Cortex of kidney (tissue), 1 donor: ENCODE measurements at places on chromosomes 16 and 17.

- no peak for DNase-seq
Measured at GRCh38 chr17:67442787-67443624, 65.9 kb downstream of the PITPNC1 start.

DNA sequence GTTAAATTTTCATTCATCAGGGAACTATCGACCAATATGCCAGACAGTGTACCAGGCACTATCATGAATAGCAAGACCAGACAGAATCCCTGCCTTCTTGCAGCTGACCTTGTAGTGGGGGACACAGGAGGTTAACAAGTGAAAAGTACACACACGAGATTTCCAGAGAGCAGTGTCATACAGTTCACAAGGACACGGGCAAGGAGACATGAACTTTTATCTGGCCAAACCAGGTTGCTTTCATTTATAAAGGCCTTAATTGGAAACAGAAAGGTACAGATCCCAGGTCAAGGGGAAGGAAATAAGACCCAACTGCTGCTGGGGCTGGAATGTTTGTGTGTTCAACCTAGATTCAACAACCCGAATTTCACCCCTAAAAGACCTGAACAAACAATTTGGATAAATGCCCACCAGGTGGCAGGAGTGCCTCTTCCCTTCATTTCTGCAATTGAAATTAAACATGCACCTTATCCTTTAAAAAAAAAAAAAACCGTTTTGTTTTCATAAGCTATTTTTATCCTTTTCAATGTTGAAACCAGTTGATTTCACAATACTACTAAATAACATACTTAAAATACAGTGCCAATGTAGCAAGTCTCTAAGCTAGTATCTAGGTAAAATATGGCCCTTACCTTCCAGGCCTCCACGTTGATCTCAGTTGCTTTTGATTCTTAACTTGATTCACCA is 65.9 kb downstream of the EMP2 start:
- DNase-seq, result no peak

- no peak for DNase-seq
Measured at GRCh38 chr16:86232496-86232895, 277.8 kb upstream of the FOXF1 start.

GRCh38 chr16:82451449-82451848 is 175.3 kb upstream of the CDH13 start:
- no peak for DNase-seq

DNA sequence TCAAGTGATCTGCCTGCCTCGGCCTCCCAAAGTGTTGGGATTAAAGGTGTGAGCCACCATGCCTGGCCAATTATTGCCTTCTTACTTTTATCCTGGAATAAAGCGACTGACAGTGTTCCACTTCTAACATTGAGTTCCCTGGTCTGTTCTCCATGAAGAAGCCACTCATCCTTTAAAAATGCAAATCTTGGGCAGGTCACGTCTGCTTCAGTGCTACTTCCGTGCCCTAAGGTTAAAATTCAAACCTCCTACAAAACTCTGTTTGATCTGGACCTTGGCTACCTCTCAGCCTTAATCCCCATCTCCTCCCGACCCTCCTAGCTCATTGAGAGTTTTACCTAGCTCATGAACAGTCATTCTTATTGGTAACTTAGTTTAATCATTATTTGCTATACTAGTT is 9.6 kb upstream of the SHISA9 start:
- DNase-seq, result no peak

GRCh38 chr16:89552913-89553312 is 7.6 kb upstream of the RPL13 start:
- no peak for DNase-seq

DNA sequence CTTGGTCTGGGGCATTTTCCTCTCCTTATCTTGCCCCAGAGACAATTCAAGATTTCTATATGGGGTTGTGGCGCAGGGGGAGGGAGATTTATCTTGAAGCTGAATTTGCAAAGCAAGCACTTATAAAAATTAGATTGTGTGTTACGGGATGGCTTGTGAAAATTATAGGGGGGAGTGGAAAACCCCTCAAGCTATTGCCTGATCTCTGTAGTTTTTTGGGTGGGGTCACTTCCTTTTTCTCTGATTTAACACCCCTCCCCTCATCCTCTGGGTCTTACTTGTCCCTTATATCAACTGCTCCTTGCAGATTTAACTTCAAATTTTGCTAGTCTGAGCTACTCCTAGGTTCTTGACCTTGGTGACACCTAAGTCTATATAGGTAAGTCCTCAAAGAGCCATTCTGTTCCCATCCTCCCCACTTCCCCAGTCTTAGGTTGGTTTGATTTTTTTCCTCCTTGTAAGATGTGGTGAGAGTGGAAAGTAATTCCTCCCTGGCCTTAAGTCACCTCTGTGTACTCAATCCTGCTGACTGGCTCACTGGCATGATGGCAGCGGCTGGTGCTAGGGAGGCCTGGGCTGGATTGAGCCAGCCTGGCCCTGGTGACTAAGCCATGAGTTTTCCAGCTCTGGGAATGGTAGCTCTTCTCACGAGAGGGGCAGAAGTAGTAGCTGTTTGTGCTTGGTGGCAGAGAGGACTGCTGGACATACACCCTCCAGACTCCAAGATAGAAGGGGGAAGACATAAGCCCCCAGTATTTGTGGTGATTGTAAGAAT is 2.3 kb downstream of the ARL4D start:
- no peak for DNase-seq

DNA sequence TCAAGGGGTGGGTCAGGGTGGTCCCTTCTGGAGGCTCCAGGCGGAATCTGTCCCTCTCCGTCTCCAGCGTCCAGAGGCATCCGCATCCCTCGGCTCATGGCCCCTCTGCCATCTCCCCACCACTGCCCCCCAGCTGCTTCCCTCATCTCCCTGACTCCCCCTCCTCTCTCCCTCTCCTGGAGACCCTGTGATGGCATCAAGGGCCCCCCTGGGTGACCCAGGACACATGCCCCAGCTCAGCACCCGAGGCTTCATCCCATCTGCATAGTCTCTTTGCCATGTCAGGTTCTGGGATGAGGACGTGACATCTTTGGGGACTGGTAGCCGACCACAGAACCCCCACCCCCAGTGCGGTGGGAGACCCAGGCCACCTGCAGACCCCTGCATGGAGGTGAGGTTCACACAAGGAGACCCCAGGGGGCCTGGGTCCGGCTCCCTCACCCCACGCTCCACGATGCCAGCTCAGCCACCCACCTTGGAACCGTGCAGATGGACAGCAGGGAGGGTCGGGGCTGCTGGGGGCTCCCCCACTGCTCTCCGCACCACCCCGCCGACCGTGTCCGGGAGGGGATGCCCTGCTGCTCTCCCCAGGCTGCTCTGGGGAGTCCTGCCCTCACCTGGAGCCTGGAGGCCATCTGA is 3.8 kb downstream of the SECTM1 start:
- DNase-seq, result no peak

GRCh38 chr17:79942591-79943346 is 92.9 kb downstream of the TBC1D16 start:
- DNase-seq, result no peak

- no peak for DNase-seq
Measured at GRCh38 chr17:5823219-5823618, 238.9 kb upstream of the NLRP1 start.

- DNase-seq, result no peak
Measured at GRCh38 chr16:87002717-87003413, 314.3 kb downstream of the C16orf95 start.

GRCh38 chr17:77560841-77561240 is 397.7 kb upstream of the TNRC6C start:
- DNase-seq, result no peak

DNA sequence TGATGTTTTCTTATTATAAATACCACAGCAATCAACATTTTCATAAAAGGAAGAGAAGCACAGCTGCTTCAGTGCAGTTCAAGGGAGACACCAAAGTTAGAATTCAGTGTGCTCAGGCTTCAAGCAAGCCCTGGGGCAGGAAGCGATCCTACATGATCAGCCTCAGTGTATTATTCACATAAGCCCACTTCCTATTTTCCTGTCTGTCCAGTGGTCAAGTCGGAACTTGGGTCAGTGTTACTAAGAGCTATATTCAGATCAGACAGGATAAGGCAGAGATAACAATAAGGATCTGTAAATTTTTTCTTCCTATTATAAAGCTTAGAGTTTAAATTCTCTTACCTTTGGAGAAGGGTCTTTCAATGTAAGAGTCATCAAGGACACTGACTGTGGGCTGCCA is 12.9 kb downstream of the HEATR6 start:
- DNase-seq, result no peak

DNA sequence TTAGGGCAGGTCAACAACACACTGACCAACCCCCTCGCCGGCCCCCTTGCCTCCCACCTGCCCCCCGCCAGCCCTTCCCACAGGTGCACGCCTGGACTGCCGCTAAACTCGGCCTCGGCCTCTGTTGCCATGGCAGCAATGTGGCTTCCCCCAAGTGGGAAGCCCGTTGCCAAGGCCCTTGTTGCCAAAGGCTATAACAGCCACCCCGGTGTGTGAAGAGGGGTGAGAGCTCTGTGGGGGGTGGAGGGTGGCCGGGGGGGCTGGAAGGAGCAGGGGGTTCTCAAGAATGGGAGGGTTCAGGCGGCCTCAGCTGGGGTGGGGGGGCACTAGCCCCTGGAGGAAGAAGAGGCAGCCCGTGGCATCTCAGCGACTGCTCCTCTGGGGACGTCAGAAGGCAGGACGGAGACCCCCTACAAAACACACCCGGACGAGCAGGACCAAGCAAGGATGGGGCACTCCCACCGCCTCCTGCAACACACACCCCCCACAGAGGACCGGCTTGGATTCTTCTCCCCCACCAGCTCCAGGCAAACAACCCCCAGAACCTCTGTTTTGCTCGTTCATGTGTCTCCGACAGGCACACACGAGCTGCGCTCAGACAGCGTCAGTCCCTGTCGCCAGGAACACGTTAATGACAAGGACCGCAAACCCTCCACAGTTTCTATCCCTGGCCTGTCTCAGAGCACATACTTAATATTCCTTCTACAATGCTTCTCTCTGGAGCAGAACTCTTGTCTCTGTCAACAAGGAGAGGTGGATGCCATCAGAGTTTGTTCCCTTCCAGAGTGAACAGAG is 55.7 kb downstream of the ABR start:
- no peak for DNase-seq

DNA sequence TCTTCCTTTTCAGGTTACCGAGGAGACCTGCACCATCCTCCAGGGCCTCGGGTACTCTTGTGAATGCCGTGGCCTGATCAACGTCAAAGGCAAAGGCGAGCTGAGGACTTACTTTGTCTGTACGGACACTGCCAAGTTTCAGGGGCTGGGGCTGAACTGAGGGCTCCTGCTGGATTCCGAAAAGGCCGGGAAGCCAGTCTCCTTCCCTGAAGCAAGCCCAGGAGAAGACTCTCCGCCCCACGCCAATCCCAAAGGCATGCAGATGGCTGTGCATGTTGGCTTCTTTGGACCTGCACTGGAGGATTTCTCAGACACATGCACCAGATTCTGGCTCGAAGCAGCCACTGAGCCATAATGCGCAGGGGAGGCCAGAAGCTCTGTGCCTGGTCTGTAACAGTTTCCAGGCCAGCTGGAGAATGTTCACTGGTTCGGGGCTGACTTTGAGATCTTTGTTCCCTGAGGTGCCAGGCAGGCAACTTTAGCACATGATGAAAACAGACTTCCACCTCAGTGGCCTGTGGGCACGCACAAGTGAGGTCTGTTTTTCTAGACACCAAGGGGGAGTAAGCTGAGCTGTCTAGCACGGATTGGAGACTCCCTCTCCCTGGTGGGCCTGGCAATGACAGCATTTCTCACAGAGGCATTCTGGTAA is 49.1 kb downstream of the ADCY7 start:
- DNase-seq, result no peak

GRCh38 chr17:9116311-9116835 is 95.1 kb downstream of the NTN1 start:
- no peak for DNase-seq

GRCh38 chr17:4444782-4445473 is 11.2 kb downstream of the SPNS3 start:
- DNase-seq, result no peak

GRCh38 chr16:1543085-1543896 is 9.8 kb downstream of the TMEM204 start:
- DNase-seq, result no peak

DNA sequence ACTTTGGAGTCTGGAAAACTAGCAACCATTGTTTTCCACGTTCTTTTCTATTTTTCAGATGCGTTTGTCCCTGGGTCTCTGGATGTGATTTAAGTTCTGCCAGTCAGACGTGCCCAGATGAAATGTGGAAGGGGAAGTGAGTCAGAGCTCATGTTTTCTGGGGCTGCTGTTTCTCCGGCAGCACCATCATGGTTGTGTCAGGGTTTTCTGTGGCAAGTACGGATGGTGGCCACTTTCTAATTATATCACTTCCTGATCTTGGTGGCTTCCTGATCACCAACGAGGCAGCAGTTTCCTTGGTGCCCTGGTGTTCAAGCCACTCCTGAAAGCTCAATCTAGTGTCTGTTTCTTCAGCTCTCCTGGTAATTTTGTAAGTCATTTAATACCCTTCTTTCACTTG is 31.4 kb upstream of the PMFBP1 start:
- no peak for DNase-seq

GRCh38 chr17:9760266-9760665 is 31.1 kb downstream of the DHRS7C start:
- no peak for DNase-seq

DNA sequence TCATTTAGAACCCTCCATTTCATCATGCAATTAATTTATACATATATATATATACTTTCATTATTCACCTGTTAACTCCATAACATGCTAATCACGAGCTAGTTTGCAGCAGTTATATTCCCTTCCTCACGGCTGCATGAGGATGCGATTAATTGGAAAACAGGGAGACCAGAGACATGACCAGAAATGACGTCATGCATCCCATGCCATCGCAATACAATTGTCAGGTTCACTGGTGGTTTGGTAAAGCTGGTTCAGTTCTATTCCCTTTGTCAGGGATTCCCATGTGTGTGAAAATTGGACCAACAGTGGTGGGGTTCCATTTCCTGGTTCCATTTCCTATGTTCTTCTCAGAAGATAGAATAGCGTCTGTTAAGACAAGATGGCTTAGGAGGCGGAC is 440.4 kb upstream of the ERCC4 start:
- DNase-seq, result no peak

DNA sequence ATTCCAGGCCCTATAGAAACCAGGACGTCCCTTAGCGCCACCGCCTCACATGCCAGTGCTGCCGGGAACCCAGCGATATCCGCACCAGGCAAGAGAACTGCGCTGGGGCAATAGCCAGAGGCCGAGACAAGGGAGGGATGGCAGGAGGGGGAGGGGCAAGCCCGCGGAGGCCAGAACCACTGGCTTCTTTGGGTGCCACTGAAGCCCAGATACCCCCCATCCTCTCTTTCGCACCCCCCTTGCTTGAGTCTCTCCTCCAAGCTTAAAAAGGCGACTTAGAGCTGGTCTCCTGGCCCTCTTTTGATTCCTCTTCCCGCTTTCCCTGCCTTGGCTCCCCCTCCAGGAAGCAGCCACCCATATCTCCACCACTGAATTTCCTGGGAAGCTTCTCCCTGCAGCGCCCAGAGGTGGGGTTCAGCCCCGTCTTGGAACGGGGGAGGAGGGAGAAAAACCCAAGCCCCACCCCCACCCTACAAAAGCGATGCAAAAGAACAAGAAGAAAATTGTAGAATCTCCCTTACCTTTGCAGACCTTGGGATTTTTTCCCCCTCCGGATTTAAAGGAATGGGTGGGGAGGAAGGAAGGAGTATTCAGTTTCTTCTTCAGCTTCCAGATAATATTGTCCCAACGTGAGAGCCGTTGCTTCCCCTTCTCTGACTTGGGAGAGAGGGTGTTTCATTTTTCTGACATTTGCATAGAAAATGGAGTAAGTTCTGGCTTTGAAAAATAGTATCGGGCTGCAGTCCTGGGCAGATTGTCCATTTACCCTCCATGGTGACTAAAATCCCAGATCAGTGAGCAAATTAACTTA is 622 bp downstream of the HOXB6 start:
- no peak for DNase-seq

GRCh38 chr17:79666111-79666510 is 55.3 kb upstream of the RBFOX3 start:
- DNase-seq, result no peak
